ENCODE measurements at places on chromosomes 16 and 17.
A peak's percentile ranks its signal among the peaks of the same experiment; 100 is the strongest.

- DNase-seq, result no peak
These were observed 21.5 kb upstream of the EEF2K start for GRCh38 chr16:22184615-22184968.

GRCh38 chr16:3214904-3215600 lies 19.9 kb downstream of the ZNF200 start:
- no peak for DNase-seq

DNA sequence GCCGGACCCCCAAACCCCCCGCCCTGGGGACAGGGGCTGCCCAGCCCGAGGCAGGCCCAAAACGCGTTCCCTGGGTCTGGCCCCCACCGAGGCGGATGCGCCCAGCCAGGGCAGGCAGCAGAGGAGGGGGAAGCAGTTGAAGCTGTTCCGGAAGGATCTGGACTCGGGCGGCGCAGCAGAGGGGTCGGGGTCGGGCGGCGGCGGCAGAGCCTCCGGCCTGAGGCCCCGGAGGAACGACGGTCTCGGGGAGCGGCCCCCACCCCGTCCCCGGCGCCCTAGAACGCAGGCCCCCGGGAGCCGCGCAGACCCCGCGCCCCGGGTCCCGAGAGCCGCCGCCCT lies 22.9 kb upstream of the ZFPM1 start:
- no peak for DNase-seq

- DNase-seq, result no peak
These were observed 719 bp downstream of the NGFR start for GRCh38 chr17:49495842-49496182.

DNA sequence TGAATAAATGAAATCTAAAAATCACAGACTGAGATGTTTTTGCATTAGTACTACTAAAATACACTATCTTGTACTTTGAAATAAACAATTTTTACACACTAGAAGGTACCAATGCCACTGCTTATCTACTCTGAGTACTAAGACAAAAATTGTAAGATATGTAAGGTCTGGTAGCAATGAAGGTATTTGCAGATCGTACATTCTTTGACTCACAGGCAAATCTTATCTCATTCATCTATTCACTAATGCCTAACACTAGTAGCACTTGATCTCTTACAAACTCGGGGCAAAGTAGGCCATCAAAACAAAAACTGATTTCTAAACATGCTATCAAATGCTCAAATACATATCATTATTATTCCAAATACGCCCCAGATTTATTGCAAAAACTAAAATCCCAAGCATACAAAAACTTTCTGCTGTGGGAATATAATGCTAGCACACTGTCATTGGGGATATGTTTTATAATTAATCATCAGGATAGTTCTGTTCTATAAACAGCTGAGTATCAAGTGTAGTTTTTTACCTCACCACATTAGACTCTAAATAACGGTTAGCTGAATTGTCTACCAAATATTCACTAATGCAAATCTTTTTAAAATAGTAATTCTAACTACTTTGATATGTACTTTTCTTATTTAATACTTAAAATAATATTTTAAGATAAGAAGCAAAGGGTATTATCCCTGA lies 68.0 kb downstream of the MED13 start:
- DNase-seq, result no peak

- DNase-seq, result peak; percentile 25
These were observed 16.0 kb downstream of the NDUFAF8 start for GRCh38 chr17:81254955-81255717.

- no peak for DNase-seq
These were observed 5.4 kb downstream of the PIEZO1 start for GRCh38 chr16:88779406-88780141.

GRCh38 chr17:33050611-33051140 lies 59.0 kb downstream of the SPACA3 start:
- DNase-seq, result no peak

- no peak for DNase-seq
These were observed 165.3 kb downstream of the PARN start for GRCh38 chr16:14464796-14465195.

GRCh38 chr17:14793237-14793636 lies 471.9 kb downstream of the PMP22 start:
- DNase-seq, result no peak

DNA sequence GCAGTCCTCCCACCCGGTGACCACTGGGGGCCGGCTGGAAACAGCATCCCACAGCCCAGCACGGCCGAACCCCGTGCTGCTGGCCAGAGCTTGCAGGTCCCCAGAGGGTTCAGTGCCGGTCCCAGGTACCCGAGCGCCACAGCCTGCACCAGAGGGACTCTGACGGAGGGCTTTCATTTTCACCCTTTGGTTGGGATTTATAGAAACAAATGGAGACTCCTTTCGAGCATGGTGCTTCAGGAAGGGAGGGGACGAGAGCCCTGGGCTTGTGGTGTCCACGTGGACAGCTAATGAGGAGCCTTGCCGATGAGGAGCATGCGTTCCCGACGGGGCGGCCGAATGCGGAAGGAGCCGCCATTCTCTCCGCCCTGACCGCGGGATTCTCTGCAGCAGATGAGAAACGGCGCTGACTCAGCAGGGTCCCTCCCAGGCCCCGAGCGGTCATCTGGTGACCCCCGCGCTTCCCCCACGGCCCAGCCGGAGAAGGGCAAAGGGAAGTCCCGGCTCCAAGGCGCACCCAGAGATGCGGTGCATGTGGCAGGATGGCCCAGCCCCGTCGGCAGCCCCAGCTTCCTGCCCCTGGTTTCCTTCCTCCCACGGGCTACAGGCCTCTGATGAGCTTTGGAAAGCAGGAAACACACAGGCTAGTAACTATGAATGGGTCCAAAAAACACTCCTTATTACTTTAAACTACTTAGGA lies 9.8 kb downstream of the SLC38A10 start:
- no peak for DNase-seq

- DNase-seq, result no peak
These were observed 212.2 kb downstream of the SEC14L1 start for GRCh38 chr17:77352996-77353395.

DNA sequence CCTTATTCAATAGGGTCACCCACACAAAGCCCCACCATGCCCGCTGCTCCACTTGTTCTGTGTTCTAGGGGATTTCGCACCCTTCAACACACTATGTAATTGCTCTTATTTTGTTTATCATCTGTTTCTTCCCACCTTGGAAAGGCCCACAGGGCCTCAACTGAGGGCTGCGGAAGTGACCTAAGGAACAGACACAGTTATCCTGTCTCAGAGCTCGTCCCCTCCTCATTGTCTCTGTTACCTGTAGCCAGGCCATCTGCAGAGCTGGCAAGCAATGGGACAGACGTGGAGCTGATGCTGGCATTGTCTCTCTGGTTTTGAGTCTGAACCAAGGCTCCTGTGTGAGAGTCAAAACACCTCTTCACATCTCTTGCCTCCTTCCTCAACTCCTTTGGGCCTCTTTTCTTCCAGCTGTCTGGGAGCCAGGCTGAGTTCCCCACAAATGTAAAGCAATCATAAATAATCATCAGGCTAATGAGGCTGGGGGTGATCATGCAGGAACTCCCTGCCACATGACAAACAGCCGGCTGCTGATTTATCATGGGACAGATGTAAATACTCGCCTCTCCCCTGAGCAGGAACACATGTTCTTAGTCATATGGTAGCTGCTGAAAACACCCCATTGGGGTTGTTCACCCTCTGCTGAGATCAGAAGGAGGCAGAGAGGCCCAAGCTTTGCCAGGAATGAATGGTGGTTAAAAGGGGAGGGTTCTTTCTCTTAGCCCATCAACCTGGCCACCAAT lies 71.9 kb downstream of the AXIN2 start:
- DNase-seq, result no peak

GRCh38 chr16:88274847-88275246 lies 107.9 kb upstream of the ZNF469 start:
- no peak for DNase-seq

DNA sequence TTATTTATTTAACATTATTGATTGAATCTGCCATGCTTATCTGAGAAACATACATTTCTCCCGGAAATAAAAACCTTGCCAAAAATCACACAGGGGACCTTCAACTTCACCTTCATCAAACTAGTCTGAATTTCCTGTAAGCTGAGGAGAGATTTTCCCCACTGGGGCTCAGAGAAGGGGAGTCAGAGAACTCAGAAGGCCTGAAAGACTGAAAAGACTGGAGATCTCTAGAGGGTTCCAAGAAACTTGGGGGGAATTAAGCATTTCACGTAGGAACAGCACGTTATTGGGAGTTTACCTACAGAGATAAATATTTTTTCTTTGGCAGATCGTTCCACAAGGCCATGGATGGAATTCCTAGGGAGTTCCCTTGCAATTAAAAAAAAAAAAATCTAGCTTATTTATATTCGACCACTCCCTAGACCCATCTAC lies 528 bp upstream of the NOL11 start:
- no peak for DNase-seq

- no peak for DNase-seq
These were observed 256.8 kb downstream of the XYLT1 start for GRCh38 chr16:17213974-17214373.

Data from glomerular endothelial cell (primary cell).